ENCODE measurements at places on chromosomes 2 and 18.

- no peak for DNase-seq
Observed at GRCh38 chr2:211468877-211469663, 912.7 kb downstream of the CPS1 start.

GRCh38 chr2:137570484-137570883, 393.8 kb upstream of the HNMT start:
- no peak for DNase-seq

GRCh38 chr2:44949329-44950151, 8.0 kb downstream of the SIX3 start:
- DNase-seq = no peak

GRCh38 chr2:114786901-114787300, 344.5 kb downstream of the DPP10 start:
- DNase-seq = no peak

- DNase-seq = no peak
Observed at GRCh38 chr2:98359986-98360385, 13.7 kb downstream of the CNGA3 start.

DNA sequence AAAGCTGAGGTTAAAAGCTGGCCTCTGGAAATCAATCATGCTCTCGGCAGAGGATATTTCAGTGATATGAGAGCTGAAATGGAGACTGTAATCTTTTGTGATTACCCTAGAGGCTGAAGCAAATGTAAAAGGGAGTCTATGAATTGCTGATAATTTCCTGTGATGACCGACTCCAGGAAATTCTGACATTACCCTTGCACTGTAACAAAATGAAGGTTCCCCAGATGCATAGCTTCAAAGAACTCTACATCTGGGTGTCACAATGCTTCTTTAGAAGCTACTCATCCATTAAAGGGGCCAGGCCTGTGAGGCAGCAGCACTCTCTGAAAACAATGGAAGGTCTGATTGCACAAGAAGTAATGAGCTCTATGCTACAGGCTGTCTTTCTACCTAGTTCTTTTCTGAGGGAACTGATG, 268.2 kb upstream of the SESTD1 start:
- DNase-seq = no peak
